Left ventricle myocardium superior (tissue), 1 donor: ENCODE measurements at places on chromosomes 16 and 17. TPM values are rescaled to one million over a fixed set of nuclear protein-coding genes. Genes with fewer than 3 reads are reported as not detected.
A peak's percentile ranks its signal among the peaks of the same experiment; 100 is the strongest.

- no peak for DNase-seq
Observed at GRCh38 chr17:19520641-19521040, 13.0 kb upstream of the SLC47A1 start.

Gene MMP28
- 1.5 TPM for total RNA-seq

- no peak for DNase-seq
Observed at GRCh38 chr17:77798481-77798880, 160.0 kb upstream of the TNRC6C start.

DNA sequence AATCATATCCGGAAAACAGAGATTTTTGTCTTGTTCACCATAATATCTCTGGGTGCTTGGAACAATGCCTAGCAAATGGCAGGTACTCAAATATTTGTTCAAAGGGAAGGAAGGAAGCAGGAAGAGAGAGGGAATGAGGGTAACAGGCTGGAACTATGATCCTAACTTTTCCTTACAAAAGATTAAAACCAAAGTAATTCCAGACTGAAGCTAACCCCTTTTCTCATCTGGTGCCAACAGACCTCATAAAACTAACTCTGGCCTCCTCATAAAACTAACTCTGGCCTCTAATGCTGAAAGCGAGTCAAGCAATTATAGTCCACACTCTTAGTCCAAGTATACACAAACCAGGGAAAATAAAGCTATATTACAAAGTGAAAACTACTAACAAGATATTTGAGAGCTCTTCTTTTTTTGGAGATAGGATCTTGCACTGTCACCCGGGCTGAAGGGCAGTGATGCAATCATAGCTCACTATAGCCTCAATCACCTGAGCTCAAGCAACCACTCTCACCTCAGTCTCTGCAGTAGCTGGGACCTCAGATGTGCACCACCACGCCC is 84.6 kb downstream of the KANSL1 start:
- DNase-seq: no peak

DNA sequence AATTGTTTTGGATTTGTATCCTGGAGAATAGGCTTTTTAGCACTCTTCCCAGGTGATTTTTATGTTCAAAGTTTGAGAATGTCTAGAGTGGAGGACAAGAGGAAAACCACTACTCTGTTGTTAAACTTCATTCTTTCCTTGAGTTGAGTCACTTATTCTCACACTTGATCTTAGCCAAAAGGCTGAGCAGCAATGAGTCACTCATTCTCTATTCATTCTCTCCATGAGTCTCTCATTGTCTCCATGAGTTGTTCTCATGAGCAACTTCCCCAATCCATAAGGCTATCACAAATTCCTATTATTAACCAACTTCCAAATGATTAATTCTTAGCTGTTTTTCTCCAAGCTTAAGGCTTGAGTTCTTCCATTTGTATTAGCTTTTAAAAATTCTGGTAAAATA is 1393.3 kb downstream of the CDH8 start:
- no peak for DNase-seq

- no peak for DNase-seq
Observed at GRCh38 chr17:66149562-66149961, 42.4 kb downstream of the CEP112 start.

DNA sequence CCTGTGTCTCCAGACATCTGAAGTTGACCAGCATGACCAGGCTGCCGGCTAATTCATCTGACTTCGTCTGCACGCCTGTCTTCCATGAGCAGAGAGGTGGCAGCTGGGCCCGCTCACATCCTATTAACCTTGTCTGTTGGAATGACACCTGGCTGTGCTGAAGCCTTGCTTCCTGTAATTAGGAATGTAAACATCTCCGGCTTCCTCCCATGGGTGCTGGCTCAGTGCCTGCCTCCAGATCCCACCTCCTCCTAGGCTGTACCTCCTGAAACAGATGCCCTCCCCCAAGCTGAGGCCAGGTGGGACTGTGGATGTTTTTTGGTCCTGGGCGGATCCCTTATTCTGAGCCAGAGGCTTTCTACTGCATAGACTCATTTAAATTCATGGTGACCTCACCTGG is 296.3 kb downstream of the HS3ST4 start:
- no peak for DNase-seq

GRCh38 chr16:84982434-84982833 is 28.9 kb downstream of the ZDHHC7 start:
- DNase-seq: peak; percentile 55

Gene EPX
- total RNA-seq: not detected

GRCh38 chr17:35708951-35709350 is 22.5 kb upstream of the RASL10B start:
- DNase-seq: no peak

GRCh38 chr16:839643-840408 is 39.3 kb upstream of the GNG13 start:
- DNase-seq: no peak

Gene TBC1D3K
- not detected for total RNA-seq

- no peak for DNase-seq
Observed at GRCh38 chr17:48722915-48723422, at the start of gene PRAC2. PRAC2 (plus strand) TSS chr17:48723185; CDS start chr17:48724411, 1,226 bp downstream.

GRCh38 chr16:72129976-72130656 is 36.5 kb downstream of the DHX38 start:
- DNase-seq: no peak

DNA sequence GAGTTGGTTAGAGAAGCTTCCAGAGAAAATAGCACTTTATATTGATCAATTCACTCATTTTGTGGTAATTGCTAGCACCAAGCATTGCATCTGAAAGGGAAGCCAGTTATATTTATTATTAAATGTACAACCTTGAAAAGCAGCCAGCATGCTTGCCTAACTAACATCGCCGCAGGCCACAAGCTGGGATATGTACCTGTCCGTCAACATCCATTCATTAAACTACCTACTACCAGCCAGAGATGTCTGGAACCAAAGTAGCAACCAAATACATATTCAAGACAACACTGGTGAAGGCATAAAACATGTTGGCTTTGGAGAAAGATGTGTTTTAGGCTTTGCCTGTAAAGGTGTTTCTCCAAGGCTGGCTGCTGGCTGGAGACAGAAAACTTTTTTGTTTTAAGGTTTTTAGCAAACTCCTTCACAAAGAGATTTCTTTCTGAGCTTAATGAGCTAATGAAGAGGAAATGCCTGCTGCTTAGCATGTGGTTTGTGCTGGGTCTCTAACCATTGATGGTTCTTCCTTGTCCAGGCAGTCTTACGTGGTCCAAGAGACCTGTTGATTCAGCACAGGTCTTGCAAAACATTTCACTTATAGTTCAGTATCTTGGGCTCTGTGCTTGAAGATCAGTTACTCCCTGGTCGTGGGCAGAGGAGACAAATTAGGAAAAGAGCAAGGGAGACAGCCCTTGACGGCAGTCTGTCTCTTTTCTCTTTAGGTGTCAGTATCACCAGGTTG is 3.1 kb downstream of the ITPRIPL2 start:
- DNase-seq: no peak

GRCh38 chr17:40333781-40334448 is 24.9 kb downstream of the RARA start:
- no peak for DNase-seq

- DNase-seq: peak; percentile 52
Observed at GRCh38 chr17:75457047-75457654, 716 bp downstream of the TMEM94 start.

Gene ERCC4
- total RNA-seq: 7.3 TPM

Gene KIFC3
- 52.6 TPM for total RNA-seq

Gene RGS11
- total RNA-seq: 14.8 TPM

DNA sequence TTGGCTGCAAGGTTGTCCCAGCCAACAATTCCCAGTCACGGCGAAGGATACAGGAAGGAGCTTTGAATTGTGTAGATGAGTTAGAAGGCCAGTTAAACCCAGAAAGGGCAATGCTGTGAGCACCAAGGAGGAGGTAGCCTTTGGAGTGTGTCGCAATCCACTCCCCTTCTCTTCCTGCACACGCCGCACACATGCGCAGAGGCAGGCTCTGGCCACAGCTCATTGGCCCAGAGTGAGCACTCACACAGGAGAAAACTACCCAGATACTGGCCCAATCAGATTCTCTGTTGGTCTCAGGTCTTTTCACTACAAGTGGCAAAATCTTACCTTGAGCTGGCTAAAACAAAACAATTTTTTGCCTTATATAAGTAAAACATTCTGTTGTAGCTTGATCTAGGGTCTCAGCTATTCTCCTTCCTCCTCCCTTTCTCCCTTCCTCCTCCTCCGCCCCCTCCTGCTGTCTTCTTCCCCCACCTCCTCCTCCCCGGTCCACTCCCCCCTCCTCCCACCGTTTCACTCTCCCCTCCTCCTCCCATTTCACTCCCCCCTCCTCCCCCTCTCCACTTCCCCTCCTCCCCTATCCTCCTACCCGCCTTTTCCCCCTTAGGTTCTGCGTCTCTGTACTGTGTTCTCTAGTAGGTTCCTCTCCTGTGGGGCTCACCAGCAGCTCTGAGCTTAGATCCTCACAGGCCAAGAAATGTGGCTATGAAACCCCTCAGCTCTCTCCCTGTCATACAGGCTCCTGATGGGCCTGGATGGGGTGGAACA is 344.9 kb downstream of the CPPED1 start:
- peak; percentile 57 for DNase-seq

DNA sequence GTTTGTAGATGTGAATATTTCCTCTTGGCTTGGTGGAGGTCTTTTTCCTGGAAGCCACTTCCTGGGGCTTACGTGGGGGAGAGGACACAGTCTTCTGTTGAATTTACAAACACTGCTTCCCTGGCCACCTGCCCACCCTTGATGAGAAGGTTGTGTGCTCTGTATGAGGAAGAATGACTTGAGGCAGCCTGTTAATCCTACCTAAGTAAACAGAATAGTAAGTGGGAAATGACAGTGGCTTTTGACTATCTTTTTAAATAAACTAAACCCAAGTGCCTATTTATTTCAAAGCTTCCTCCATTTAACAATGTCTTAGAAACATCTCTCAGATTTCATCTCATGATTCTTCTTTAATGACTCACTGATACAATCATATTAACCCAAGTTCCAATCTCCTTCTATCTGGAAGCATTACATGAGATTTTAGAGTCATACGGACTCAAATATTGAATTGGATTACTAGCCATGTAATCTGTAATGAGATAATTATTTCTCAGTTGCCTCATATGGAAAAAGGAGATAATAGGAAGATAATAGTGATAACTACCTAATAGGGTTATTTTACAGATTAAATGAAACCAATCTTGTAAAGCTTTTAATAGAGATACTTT is 96.6 kb upstream of the SMIM36 start:
- DNase-seq: peak; percentile 68

Gene OTOP2
- total RNA-seq: not detected

Gene PFN1
- total RNA-seq: 193 TPM

DNA sequence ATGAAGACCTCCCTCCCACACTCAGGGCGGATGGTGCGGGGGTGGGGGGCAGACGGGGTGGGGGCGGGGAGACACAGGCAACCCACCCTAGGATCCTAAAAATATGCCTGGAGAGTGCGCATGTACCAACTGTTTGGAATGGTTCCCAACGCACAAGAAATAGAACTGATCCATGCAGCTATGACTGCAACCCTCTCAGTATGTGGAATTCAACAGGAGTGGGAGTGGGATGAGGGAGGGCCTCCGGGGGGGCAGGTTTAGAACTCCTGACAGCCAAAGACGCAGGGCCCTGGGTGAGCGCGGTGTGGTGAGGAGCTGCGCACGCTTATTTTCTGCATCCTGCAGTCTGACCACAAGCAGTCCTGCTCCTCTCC is 1.1 kb upstream of the P2RX5 start:
- no peak for DNase-seq

- peak; percentile 59 for DNase-seq
Observed at GRCh38 chr16:70735141-70735979, 49.5 kb upstream of the MTSS2 start.

Gene DHRS7C
- 166 TPM for total RNA-seq

GRCh38 chr17:2964370-2964769 is 99.0 kb downstream of the OR1D5 start:
- DNase-seq: no peak

Gene SPATA33
- total RNA-seq: 2.6 TPM

- DNase-seq: no peak
Observed at GRCh38 chr17:69773081-69773480, 301.9 kb upstream of the KCNJ16 start.

DNA sequence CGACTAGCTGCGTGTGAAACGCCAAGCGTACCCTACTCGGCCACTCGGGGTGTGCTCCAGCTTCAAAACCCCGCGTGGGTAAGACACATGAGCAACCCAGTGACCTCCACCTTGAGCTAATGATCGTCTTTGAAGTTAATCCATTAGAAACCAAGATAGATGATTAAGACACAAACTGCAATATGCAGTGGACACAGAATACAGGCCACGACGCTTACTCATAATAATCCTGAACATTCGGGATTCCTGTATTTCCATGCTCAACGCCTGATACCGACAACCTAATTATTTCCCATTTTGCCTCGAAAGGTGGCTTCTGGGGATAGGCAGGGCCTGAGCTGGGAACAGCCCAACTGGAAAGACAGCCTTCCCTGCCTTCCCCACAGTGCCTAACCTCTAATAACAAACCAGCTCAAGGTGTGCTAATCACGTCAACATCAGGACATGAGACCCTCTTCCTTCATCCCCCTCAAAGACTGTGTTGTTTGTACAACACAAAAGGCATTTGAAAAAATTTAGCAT is 504 bp upstream of the COPRS start:
- DNase-seq: no peak

- DNase-seq: no peak
Observed at GRCh38 chr16:66575060-66575459, 4.2 kb upstream of the CMTM2 start.

Gene MC1R
- 1.1 TPM for total RNA-seq

DNA sequence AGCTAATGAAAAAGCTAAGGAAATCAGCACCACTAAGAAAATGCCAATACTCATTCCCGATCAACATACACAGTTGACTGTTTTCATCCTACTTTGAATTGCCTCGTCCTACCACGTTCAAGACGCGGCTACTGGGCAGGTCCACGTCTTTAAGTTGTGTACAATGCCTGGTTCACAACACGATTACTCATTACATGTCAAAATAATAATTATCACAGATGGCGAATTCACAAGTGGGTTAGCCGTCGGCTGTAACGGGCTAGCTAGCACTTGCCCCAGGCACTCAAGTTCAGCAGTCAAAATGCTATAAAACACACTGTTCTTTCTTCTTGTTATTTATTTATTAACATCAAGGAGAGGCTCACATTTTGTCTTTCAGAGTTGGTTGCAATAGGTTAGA is 124.2 kb downstream of the ZFHX3 start:
- DNase-seq: no peak

Gene PRSS53
- 0.87 TPM for total RNA-seq

GRCh38 chr16:75495076-75495674 is at the start of gene CHST6:
CHST6 (minus strand) TSS chr16:75495441; CDS start chr16:75479828, 15,613 bp downstream.
- DNase-seq: peak; percentile 66

Gene INCA1
- total RNA-seq: 3.2 TPM

Gene CYBA
- 48.6 TPM for total RNA-seq

- no peak for DNase-seq
Observed at GRCh38 chr16:83932955-83933673, 19.9 kb upstream of the OSGIN1 start.

GRCh38 chr16:11035096-11035495 is 90.7 kb downstream of the CLEC16A start:
- no peak for DNase-seq

GRCh38 chr16:55905651-55906050 is 30.5 kb upstream of the CES5A start:
- DNase-seq: no peak

Gene KCTD19
- total RNA-seq: not detected
